HS-5 (cell line): ENCODE measurements at places on chromosomes 4 and X.
A peak's percentile ranks its signal among the peaks of the same experiment; 100 is the strongest.

GRCh38 chr4:185896817-185897488, 85.0 kb upstream of the SORBS2 start:
- DNase-seq: no peak

DNA sequence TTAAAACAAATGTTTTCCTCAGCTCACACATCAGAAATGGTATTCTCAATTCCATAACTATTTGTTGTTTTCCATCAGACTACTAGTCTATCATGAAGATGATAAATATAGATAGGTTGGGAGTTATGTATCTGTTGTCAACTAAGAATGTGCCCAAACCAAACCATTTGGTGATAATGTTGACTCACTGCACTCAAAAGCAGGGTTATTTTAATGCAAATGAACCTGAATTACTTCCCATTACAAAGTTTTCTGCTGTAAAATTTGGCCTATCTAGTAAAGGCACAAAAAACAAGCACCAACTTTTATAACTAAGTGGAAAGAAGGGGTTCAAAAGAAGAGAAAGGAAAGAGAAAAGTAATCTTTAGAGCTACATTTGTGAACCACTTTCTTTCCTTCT, 93.5 kb downstream of the TBCK start:
- DNase-seq: no peak

DNA sequence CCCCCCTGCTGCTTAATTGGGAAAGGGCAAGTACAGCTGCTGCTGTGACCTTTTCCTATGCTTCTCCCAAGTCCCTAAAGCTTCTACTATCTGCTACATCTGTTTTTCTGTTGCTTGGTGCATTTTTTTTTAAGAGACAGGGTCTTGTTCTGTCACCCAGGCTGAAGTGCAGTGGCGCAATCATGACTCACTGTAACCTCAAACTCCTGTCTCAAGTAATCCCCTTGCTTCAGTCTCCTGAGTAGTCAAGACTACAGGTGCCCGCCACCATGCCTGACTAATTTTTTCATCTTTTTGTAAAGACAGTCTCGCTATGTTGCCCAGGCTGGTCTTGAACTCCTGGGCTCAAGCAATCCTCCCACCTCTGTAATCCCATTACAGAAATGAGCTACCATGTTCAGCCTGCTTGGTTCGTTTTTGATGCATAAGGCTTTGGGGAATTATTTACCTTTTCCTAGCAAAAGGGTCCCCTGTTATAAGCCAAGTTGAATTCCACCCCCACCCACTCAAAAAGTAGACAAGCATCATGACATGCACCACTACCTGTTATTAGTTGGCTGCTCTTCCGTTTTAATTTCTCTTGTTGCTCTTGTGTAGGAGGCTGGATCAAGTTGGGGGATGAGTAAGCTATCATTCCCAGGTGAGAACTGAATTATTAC, 39.6 kb downstream of the DGKK start:
- no peak for DNase-seq

DNA sequence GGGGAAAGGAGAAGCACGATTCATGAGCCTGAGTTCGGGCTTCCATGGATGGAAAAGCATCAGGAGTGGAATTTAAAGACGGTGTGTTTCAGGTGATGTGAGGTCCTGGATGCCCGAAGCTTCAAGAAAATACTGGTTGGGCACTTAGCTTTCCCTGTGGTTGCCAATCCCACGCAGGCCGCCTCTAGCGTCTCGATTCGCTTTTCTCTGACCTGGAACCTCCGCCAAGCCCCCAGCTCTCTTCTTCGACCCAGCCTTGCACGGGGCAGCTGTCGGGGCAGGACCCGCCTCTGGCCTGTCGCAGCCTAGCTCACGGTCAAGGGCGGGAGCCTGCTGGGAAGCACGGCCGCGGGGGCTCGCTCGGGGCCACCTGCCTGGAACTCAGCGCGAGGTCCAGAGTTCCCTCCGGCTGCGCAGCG, 308 bp upstream of the TLR2 start:
- no peak for DNase-seq

DNA sequence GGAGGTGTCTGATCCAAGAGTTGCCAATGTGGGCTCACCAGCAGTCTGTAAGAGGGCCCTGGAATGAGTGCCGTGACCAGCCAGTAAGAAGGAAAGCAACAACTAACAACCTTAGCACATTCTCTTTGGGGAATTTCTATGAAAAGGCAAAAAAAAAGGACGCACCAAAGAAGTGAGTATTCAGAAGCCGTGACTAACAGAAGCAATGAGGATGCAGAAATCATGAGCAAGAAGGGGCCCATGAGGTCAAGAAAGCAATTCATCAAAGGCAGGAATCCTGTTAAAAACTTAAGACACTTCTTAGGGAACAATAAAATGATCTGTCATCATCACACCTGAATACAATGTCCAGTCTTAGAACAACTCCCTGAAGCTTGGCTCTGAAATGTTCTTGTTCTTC, 260.5 kb downstream of the RAPGEF2 start:
- no peak for DNase-seq

DNA sequence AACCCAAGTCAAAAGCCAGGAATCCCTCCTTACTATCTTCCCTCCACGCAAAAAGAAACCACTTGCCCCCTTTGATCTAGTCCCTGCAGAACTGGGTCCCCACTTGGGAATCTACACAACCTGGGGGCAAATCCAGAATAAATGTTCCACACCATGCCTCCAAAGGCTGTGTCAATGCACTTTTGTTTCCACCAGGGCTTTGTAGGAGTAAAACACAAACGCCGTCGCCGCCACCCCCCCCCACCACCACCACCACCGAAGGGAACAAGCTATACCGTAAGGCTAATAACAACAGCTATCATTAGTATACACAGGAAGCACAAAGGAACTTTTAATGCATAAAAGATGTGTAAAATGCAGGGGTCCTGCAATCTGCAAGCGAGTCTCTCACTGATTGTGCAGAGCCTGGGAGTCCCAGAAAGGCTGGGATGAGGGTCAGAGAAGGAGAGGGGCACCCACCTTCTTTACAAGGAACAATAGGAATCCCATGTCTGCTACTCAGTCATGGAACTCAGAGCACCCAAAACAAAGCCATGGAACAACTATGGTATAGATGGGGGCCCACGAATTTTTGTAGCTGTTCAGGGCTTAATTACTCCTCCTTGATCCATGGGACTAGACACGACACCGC, 13.2 kb downstream of the BCOR start:
- no peak for DNase-seq

- DNase-seq: peak; percentile 90
Measured at GRCh38 chr4:4430492-4431195, 43.7 kb downstream of the NSG1 start.

DNA sequence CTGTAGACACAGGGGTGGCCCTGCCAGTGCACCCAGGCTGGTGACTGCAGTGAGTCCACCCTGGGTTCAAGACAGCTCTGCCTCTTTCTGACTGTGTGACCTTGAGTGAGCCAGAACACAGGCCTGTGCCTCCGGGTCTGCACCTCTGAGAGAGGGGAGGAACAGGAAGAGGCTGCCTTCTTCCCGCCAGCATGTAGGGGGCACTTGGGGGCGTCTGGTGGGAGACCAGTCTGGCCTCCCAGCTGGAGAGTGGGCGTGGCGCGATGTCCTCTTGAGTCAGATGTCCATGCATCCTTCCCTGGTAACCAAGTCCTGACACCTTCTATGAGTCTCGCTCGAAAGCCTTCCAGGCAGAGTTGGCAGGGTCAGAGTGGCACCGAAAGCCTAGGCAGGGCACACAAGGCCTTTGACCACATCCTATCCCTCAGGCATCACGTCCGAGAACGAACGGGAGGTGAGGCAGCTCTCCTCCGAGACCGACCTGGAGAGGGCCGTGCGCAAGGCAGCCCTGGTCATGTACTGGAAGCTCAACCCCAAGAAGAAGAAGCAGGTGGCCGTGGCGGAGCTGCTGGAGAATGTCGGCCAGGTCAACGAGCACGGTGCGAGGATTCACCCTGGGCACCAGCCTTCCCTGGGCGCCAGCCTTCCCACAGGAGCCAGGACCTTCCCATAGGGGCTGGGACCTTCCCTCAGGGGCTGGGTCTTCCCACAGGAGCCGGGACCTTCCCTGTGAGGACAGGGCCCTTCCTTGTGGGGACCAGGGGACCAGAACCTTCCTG, 21.3 kb downstream of the WFS1 start:
- no peak for DNase-seq

- DNase-seq: no peak
Measured at GRCh38 chr4:98485816-98486345, 172.5 kb downstream of the TSPAN5 start.

- DNase-seq: peak; percentile 67
Measured at GRCh38 chr4:107824350-107825071, at the start of gene SGMS2. SGMS2 (plus strand) TSS chr4:107824932; CDS start chr4:107895554, 70,622 bp downstream.

DNA sequence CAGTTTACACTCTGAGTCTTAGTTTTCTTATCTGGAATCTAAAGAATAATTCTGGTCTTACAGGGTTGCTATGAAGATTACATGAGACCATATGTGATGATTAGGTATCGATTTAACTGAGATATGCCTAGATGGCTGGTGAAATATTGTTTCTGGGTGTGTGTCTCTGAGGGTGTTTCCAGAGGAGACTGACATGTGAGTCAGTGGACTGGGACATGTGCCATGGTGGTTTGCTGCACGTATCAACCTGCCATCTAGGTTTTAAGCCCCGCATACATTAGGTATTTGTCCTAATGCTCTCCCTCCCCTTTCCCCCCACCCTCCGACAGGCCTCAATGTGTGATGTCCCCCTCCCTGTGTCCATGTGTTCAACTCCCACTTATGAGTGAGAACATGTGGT, 186.0 kb upstream of the CXorf66 start:
- DNase-seq: no peak

- no peak for DNase-seq
Measured at GRCh38 chrX:43446752-43447151, 209.3 kb upstream of the MAOA start.

- peak; percentile 15 for DNase-seq
Measured at GRCh38 chr4:12852338-12853307, 631.5 kb downstream of the RAB28 start.

GRCh38 chr4:140331876-140332275, 41.6 kb upstream of the SCOC start:
- DNase-seq: no peak

DNA sequence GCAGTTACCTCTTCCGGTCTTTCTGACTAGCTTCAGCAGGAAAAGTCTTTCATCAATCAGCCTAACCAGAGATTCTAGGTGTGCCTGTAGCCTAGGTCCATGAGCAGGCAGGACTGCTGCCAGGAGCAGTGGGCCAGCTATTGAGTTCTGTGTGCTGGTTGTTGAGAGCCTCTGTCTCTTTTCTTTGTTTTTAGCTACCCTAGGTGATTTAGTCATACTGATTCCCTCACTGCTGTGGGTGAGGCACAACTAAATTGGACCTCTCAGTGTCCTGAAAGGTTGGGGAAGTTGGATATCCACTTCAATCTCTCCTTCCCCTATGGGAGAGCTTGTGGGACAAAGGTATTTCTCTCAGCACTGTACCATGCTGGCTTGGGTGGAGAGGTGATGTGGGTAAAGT, 354.9 kb downstream of the GPAT3 start:
- DNase-seq: no peak

DNA sequence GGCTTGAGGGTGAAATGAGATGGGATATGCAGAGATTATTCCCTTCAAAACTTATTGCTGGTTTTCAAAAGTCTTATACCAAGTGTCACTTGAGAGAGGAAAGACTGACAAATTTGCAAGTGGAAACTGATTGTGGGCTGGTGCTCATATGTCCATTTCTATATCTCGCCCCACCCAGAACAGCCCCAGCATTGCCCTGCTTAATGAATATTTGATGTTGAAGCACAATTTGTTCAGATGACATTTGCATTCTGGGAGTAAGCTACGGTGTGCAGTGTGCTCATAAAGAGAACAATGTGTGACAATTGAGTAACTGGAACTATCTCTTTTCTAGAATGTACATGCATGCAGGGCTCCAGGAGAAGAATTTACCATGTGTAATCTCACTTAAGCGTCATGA, 223.5 kb upstream of the TRPC5 start:
- no peak for DNase-seq

- DNase-seq: no peak
Measured at GRCh38 chr4:123555233-123555806, 158.7 kb downstream of the SPRY1 start.

DNA sequence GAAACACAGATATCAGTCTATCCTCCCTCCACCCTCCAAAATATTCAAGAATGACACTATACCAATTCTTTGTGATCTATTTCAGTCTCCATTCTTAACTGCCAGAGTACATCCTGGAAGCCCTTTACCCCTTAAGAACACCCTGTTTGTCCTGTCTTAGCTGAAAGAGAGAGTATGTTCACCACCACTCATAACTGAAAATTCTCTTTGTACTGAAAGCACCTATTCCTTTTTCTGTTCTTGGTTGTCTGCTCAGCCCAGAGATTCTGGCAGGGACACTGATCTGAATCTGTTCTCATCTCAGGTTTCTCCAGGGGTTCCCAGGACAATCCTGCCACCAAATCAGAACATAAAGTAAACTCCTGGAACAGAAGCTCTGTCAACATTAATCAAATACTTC, 25.4 kb upstream of the EREG start:
- DNase-seq: no peak

- no peak for DNase-seq
Measured at GRCh38 chrX:44480591-44480990, 62.1 kb downstream of the FUNDC1 start.

GRCh38 chr4:118296729-118297128, 56.1 kb downstream of the PRSS12 start:
- no peak for DNase-seq

DNA sequence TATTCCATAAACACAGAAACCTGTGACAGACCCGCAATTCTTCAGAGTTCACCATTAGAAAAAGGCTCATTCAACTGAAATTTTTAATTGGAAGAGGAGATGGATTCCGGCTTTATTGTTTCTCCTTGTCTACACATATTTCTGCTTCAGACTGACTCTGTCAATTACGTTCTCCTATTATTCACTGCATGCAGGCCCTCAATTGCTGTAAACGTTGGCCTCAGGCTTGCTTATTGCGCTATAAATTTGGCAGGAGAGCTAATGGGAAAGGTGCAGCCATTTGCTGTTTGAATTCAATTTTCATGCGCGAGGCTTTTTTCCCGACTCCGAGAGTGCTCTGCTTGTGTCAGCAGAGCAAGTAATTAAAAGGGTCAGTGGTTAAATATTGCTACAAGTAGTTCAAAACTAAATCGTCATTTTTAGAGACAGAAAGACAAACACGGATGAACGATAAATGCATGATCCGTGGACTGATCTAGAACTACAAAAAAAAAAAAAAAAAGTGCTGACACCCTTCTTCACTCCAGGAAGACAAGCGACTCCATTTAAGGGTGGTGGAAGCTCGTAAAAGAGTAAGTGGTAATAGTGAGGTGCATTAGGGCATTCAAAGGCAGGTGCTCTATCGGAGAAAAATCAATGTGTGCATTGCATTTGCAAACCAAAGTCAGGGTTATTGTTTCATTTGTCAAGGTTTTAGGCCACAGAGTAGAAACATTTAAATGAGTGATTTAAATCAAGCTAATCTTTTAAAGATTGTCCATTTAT, 841.6 kb upstream of the FRG1 start:
- no peak for DNase-seq
